CD4-positive, alpha-beta T cell treated with Interleukin-21 for 1 hour (primary cell): ENCODE measurements at places on chromosomes 4 and X.

DNA sequence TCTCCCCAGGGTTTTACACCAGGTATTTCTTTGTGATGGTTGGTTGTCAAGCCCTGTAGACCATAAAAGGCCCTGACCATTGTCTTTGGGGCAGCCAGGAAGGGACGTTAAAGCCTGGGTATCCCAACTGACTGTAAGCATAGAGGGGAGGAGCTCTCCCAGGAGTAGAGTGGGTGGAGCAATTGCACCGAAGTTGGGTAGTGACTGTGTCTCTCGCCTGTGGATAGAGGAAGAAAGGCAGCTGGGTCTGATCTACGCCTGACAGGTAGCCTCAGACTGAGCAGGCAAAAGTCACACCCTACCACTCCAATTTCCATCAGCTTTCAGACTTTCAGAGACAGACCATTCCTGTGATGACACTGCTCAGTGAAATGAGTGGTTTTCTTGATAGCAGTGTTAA lies 123.3 kb downstream of the KLHL8 start:
- no peak for DNase-seq

GRCh38 chr4:159685340-159686092 lies 582.6 kb downstream of the RAPGEF2 start:
- DNase-seq, result no peak

DNA sequence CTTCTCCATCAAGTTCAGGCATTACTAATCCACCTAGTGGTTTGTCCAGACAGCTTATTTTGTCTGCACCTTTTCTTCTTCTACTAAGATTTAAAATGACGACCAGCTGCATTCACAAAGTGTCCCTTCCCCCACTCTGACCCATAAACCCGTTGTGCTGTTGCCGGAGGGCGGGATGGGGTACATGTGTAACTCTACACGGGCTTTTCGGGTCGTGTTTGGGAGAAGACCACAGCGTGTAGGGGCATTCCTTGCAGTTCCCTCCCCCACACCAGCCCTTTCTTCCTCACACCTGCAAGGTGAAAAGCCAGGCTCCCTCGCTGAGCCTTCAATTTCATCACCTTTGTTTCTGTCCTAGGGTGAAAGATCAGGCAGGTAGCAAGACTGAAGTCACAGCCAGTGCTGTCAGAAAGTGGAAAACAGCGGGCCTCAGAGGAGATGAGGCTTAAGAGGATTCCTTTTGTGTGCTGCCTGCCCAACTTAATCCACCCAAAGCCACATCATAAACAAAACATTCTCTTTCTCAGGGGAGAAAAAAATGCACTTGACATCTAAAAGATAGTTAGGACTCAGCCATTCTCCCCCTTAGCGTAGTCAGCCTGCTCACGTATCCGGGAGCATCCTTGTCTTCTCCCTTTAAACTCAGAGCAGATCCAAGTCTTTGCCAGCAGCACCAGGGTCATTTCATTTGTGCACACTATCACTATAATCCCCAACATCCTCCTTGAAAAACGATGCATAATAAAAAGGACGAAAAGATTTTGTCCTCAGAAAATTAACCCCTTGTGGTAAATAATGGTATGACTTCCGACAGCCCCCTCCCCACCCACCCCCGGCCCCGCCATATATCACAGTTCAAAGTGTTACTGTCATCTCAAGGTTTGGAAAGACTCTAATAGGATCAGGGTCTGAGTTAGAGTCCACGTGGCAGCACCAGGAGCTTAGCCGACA lies 599.0 kb downstream of the RAB28 start:
- no peak for DNase-seq

- DNase-seq, result no peak
Observed at GRCh38 chr4:183610613-183611012, 48.4 kb downstream of the RWDD4 start.

- no peak for DNase-seq
Observed at GRCh38 chr4:160563552-160564282, 1460.8 kb downstream of the RAPGEF2 start.

DNA sequence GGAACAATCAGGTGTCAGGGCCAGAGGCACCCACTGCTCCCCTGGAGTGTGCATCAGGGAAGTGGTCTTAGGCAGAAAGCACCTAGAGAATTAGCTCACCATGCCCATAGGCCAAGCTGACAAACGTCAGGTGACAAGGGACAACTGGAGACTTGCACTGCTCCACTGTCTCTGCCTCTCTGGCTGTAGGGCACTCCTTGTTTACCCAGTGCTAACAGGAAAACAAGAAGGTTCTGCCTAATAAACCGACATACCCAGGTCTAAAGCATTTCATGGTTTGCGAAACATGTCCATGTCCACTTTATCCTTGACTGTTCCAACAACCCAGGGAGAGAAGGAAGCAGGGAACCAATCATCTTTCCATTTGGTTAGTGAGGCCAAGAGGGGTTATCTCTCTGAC lies 92.5 kb upstream of the MAMLD1 start:
- no peak for DNase-seq

DNA sequence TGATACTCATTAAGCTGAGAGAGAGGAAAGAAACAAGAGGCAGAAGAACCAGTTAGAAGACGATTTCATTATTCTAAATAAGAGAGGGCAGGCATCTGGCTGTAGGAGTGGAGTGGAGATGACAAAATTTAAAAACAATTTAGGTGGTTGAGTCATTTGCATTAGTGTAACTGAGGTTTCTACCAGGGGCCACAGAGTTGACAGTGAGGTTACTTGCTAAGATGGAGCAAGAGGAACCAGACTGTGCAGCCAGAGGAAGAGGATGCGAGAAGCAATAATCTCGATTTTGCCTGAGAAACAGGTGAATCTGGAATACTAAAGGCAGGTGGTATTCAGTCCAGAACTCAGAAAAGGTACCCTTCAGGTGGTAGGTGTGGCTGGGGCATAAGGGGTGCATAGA lies 491.9 kb downstream of the MID1IP1 start:
- no peak for DNase-seq

DNA sequence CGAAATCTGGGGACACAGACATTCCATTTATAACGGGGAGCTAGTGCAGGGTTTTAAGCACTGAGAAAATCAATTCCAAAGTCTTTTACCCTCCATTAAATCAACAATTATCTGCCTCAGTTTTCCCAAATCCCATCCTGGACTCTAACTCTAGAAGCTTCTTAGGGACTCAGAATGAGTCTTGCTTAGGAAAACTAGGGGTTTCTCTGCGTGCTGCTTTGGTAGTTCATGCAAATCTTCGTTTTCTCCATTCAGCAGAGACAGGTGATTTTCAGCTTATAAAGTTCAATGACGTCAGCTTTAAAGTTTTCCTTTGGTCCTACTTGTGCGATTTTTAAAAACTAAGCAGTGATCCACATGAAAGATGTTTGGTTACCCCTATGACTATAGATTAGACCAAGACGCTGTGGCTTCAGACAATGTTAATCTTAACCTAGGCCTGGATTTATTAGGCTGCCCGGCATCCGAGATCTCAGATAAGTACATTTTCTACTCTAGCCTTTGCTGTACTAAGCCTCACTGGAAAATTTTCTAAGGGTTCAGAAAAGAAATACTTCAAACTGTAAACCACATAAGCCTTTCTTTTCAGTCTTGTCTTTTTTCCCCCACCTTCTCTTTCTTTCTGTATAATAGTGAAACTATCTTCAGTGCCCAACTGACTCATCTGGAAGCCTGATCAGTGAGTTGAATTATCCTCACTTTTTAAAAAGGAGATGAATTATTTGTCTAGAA lies 121.4 kb upstream of the GATB start:
- DNase-seq, result no peak

DNA sequence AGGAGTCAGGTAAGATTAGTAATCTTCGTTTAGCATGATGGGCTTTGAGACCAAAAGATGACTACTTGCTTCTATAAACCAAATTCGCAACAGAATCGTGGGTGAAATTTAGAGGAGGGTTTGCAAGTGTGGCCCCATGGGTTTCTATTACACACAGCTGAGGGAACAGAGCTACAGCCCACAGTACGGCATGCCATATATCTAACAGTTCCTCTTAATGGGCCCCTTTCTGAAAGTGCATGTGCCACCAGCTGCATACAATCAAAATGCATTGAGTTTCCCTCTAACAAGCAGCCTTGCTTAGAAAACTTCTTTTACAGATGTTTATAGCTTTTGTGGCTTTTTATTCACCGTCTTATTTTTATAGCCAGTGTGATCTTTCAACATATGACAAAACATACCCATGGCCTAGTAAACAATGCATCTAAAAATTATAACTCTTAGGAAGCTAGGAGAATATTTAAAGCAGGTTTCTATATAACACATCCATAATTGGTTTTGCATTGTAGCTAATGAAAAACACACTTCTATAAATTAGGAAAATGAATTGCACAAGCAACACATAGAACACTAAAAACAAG lies 202.1 kb downstream of the PRDM5 start:
- no peak for DNase-seq

GRCh38 chr4:10577508-10578426 lies 106.8 kb downstream of the CLNK start:
- DNase-seq, result no peak

DNA sequence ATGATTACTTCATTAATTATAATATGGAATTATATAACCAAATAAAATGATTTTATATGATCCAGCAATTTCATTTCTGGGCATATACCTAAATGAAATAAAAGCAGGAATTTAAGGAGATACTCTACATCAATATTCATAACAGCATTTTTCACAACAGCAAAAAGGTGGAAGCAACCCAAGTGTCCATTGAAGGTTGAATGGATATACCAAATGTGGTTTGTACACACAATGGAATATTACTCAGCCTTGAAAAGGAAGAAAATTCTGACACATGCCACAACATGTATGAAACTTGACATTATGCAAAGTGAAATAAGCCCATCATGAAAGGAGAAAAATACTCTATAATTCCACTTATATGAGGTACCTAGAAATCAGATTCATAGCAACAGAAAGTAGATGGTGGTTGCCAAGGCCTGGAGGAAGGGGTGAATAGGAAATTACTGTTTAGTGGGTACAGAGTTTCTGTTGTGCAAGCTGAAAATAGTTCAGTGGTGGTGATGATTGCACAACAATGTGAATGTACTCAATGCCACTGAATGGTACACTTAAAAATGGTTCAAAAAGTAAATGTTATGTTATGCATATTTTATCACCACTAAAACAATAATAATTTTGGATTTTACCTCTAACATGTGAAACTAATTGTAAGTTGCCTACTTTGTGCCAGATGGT lies 471.5 kb downstream of the SPRY1 start:
- no peak for DNase-seq

- DNase-seq, result no peak
Observed at GRCh38 chr4:91958596-91958995, 345.2 kb upstream of the GRID2 start.

- no peak for DNase-seq
Observed at GRCh38 chr4:88573276-88573980, 18.9 kb upstream of the HERC3 start.

DNA sequence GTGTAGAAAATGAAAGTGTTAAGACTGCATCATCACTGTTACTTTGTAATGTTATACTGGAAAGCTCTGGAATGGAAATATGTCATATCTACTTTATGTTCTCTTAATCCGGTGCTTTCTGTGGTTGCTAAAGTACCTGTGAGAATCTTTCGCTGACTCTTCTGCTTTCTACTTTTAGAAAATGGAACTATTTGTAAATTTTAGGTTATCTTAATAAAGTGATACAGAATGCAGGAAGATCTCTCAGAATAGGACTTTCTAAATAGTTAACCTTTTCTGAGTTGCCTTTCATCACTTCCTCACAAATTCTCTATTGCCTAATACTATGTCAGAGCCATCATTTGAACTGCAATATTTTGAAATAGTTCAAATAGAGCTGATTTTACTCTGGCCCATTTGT lies 69.3 kb downstream of the BMP2K start:
- DNase-seq, result no peak

GRCh38 chr4:33411182-33411581 lies 2691.0 kb downstream of the PCDH7 start:
- DNase-seq, result no peak

DNA sequence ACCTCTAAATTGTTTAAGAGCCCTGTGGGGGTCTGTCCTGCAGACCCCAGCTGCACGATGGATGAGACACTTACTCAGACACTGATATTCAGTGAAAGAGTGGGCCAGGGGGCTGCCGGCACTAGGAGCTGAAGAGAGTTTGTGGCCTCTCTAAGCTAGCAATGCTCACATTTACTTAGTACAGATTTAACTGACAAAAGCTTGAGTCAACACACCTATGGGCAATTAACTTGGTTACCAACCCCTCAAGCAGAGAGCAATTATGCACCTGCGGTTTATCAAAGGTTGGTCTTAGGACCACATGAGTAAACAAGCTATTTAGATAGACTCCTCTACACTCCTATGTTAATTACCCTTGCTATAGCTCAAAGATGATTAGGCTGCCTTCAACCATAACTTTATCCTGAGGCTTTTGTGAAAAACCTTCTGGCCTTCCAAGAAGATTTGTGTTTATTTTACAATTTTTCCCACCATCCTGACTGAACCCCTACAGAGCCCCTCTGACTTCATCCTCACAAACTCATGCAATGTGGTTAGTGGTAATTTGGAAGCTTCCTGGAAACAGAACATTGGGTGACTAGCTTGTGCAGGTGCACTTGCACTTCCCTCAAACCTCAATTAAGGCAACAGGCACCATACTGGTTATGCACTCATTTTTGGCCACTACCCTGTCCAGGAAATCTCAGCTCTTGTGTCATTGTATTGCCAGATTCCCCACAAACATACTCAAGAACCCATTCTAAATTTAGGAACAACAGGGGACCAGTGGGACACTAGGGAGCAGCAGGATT lies 234.4 kb upstream of the ITM2A start:
- DNase-seq, result no peak

DNA sequence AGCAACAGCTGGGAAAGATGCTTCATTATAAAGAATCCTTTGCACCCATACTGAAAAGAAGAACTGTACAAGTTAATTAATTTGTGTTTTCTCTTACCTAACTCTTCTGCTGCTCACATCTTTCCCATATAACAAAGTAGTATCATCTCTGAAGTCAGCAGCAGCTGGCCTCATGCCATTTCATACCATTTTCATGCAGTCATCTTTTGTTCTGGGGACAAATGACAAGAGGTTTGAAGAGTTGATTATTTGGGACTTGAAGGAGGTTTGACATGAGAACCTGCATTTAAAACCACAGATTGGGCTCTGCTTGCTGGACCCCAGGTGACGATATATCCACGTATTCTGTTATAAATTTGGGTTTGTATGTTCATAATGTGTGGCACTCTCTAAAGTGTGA lies 430.3 kb downstream of the SPRY1 start:
- DNase-seq, result no peak

- no peak for DNase-seq
Observed at GRCh38 chr4:139913398-139913990, 240.5 kb downstream of the MAML3 start.

DNA sequence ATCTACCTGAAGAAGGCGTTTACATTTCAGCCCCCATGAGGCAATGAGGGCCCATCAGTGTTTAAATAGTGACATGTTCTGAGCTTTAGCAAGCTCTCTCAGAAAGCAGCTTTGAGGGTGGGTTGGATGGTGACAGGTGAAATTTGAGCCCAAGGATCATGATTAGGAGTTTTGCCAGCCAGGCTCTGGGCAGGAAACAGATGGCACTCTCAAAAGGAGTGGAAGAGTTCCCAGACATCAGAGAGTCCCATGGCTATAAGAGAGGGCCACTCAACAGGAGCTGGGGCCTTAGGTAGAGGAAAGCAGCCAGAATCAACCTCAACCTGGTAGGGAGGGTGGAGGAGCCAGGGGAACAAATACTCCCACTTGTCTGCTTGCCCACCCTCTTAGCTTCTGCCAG lies 499.8 kb downstream of the MID1IP1 start:
- DNase-seq, result no peak

- no peak for DNase-seq
Observed at GRCh38 chrX:15908603-15909290, 54.1 kb upstream of the AP1S2 start.

GRCh38 chrX:38672646-38673045 lies 111.3 kb downstream of the TSPAN7 start:
- DNase-seq, result no peak

- no peak for DNase-seq
Observed at GRCh38 chrX:57070185-57070984, 51.0 kb downstream of the SPIN2B start.
